Muscle of arm (tissue), 14 donors: ENCODE measurements at places on chromosomes 11 and 22.
A peak's percentile ranks its signal among the peaks of the same experiment; 100 is the strongest.

DNA sequence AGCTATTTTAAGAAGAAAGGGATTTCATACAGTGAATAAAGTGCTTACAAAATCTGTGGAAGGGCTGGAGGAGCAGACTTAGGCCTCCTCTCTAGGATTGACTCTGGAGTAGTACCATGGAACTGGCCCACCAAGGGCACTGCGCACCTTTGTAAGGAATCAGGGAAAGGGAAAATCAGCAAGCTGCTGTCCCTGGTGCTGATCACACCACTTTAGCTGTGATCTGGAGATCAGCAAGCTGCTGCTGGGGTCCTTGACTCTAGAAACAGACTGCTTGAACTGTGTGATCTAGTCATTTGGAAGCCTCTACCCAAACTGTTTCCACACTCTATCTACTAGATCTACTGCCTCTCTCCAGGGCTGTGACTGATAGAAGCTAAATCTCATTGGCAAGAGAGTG is 18.4 kb upstream of the TECTA start:
- no peak for DNase-seq

GRCh38 chr11:64000740-64001483 is 14.7 kb downstream of the OTUB1 start:
- no peak for DNase-seq

GRCh38 chr11:64119700-64120099 is 46.2 kb downstream of the MACROD1 start:
- DNase-seq, result no peak

GRCh38 chr22:17114173-17114897 is 6.8 kb downstream of the TMEM121B start:
- no peak for DNase-seq

DNA sequence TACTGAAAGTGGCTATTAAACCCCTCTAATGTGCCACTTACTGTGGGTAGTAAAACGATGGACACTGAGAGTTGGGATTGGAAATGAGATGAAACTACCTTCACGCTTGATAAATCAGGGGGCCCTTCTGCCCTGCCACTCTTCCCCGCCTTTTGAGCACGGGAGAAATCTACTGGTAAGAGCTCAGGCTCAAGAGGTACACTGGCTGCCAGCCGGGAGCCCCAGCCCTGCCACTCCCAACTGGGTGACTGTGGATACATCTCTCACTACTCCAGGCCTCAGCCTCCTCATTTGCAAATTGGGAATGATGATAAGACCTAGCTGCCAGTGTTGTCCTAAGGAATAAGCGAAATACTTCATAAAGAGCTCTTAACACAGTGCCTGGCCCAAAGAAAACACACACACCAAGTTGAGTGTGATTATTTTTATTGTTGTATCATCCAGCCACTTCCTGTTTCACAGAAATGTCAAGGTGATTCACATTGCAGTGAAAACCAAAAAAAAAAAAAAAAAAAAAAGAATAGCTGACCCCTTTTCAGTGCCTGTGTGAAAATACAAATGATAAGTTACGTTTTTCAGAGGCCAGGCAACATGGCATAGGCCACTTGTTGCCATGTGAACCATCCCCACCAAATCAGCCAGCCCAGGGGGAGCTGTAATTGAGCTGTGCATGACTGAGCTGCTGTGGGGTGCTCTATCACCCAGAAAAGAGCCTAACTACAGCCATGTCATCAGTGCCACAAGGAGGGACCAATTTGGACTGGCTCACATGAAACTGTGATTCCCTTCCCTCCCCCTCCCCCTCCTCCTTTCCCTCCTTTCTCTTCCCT is 4.4 kb upstream of the ZNRD2 start:
- DNase-seq, result no peak

DNA sequence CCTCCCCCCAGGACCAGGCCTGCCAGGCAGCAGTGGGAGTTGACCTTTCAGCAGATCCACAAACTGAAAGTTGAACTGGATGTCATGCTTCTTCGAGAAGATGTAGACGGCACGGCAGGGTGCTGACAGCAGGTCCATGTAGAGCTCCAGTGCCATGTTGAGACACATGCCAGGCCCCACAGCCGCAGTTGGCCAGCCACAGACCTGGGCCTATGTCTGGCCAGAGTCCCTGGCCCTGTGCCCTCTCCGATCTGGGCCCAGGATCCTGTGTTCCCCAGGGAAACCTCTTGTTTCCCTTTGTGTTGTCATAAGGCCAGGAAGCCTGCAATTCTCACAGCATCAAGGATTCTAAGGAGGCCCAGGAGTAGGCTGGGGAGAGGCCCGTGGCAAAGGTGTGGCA is at the start of gene GSTT4:
Gene GSTT4 (minus strand): TSS at position 253 of the 400 bp plus-strand sequence. CDS start 97 bp downstream, at position 156.
- no peak for DNase-seq

- peak; percentile 15 for DNase-seq
Observed at GRCh38 chr11:27497284-27497866, 9.2 kb downstream of the LIN7C start.

- DNase-seq, result no peak
Observed at GRCh38 chr11:119472186-119472855, 49.3 kb upstream of the THY1 start.

DNA sequence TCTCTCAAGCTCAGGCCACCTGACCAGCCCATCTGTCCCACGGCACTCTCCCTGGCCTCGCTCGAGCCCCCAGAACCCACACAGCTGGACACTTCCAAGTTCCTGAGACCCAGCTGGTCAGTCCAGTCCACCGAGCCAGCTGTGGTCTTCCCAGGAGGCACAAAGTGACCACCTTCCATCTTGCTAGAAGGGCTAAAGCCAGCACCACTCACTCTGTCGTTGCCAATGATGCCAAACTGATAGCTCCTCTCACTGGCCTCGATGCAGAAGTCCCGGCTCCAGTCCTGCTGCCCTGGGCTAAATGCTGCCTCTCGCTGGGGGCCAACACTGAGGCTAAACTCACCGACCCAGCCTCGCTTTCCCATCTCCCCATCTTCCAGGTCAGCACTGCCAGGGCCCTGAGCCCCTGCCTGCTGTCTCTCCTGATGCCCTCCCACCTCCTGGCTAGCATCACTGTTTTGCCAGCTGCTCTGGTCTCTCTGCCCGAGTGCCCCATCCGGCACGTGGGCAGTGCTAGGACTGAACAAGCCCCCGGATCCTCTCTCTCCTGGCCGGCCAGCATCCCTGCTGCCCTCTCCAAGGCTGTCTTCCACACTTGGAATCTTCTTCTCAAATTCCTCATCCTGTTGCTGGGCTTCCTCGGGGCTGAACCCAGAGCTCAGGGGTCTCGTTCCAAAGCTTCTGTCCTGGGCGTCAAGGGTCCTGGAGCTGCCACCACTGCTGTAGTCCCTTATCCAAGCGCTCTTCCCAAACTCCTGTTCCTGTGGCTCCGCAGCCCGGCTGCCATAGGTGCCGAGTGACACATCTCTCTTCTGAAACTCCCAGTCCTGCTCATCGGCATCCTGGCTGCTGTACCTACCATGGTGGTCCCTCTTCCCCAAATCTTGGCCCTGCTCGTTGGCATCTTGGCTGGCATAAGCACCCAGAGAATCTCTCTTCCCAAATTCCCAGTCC is 15.4 kb downstream of the TNKS1BP1 start:
- DNase-seq, result no peak

DNA sequence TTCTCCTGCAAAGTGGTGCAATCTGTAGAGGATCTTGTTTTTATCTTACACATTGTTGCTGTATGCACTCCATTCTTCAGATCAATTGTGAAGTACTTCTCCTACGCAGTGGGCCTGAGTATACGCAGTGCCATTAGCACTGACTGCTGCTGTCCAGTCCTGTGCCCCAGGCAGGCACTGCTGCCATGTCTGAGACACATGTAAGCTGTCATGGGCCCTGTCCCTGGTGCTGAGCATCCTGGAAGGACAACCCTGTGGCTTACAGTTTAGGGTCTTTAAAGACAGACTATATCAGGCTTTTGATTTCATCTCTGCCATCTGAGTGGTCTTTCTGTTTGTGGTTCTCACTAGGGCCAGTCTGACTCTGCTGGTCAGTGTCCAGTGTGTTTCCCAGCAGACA is 44.8 kb upstream of the PTPN5 start:
- no peak for DNase-seq

GRCh38 chr11:100004541-100004940 is 682.5 kb upstream of the ARHGAP42 start:
- DNase-seq, result no peak

DNA sequence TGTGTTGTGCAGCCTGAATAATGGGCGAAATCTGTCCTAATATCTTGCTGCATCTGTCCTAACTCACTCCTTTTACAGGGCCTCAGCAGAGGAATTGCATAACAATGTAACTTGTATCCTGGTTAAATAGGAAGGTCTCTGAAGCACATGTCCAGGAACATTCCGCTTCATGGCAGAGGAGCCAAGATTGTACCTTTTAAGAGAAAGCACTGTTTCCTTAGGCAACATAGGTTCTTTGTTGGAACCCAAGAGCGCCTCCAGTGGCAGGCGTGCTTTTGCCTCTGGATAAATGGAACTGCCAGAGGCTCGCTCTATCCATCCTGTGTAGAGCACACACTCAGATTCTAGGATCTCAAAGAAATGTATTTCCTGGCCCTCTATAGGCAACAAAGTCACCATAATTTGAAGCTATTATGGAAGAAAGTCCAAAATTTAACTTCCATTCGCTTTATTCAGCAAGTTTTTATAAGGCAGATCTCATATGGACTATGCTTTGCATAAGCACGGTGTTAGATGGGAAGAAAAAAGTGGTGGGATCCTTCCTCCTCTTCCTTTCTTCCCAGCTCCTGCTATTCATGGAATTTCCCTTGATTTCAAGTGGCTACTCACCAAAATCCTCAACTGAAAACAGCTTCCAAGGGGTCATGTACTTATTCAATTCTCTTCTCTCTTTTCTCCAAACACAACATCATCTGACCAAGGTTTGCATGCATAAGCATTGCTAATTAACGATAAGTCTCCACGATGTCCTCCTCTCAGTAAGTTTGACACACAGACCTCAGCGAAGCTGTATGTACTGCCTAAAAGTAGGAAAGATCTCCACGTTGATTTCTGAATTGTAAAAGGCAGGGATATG is at the start of gene BLID:
Gene BLID (minus strand): TSS at position 692 of the 856 bp plus-strand sequence. CDS start 293 bp downstream, at position 399.
- DNase-seq, result no peak

- DNase-seq, result peak; percentile 66
Observed at GRCh38 chr11:15941206-15941770, 415.1 kb downstream of the SOX6 start.

DNA sequence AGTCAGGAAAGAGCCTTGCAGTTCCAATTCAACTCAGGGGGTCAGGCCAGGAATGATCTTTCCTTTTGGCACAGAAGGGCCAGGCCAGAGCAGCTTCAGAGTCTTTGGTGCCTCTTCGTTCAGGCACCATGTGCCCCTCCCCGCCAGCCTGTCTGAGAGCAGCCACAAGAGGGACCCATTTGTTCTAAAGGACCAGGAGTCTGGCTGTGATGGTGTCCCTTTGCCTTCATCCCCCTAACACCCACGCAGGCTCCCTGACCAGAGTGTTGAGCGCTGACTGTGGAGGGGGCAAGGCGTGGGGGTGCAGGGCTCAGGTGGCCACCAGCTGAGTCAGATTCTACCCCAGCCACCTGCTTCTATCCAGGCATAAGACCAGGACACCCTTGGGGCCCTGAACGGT is 156.4 kb downstream of the TTC17 start:
- no peak for DNase-seq

DNA sequence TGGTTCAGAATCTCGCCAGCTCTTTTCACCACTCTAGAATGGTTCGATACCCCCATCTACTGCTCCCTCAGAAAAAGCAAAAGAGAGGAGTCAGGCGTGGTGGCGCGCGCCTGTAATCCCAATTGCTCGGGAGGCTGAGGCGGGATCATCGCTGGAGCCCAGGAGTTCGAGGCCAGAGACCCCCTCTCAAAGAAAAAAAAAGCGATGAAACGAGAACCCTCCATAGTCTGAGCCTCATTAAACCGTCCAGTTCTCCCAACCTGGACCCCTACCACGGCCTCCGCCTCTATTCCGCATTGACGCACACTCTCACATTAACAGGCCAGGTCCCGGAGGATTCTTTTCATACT is 439 bp downstream of the SPA17 start:
- DNase-seq, result no peak

DNA sequence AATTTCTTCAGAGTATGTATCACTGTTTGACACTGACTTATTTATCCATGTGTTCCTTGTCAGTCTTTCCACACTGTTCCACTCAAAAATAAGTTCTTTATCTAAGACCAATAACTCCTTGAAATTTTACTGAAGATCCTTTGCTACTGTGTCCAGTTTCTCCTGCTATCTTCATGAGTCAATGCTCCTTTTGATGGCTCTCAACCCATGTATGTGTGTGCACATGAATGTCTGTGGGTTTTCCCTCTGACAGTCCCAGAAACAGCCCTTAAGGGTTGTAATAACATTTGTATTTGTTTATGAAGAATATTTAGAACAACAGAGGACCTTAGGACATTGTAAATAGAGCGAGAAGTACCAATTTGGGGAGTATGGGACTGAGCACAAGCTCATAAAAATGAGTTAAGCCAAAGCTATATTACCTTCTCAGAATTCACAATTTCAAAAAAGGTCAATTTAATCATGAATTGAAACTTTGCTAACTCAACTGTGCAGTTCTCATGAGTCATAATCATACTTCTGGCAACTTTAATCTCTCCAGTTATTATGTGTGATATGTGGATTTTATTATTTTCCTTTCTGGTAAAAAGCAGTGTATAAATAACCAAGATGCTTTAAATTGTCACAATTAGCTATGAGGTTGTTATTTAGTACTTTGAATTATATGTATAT is 533.6 kb downstream of the CNTN5 start:
- DNase-seq, result no peak

- no peak for DNase-seq
Observed at GRCh38 chr11:134753771-134754520, 341.9 kb upstream of the B3GAT1 start.

GRCh38 chr11:129277198-129277843 is 85.2 kb upstream of the ARHGAP32 start:
- DNase-seq, result no peak

GRCh38 chr11:113974741-113975470 is at the start of gene HTR3A:
Gene HTR3A (plus strand): TSS chr11:113975108. CDS start chr11:113975326, 218 bp downstream.
- no peak for DNase-seq

DNA sequence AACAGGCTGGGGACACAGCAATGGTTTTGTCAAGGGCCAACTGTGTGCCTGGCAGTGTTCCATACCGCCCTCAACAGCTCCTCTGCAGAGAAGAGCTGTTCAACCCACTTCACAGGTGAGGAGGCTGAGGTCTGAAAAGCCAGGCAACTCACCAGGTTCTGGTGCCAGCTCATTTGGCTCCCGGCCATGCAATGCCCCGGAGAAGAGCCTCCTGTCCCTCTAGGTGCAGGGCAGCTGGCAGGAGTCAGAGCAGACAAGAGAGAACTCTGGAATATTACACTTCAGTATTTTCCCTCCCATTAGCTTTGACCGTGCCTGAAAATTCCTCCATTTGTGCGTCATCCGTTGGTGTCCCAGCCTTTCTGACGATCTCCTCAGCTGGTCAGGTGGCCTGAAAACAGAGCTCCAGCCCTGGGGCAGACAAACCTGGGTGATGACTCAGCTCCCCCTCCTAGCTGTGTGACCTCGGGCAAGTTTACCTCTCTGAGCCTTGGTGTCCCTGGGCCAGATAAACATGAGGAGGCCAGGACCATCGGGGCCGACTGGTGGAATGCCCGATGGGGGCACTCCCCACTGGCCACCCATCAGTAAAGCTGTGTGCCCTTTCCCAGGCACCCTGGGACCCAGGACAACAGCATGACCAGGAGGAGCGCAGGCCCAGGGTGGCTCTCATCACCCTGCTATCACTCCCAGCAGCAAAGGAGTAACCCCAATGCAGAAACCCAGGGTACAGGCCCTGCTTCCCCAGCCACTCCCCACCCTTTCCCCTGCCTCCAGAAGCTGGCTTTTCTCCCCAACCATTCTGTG is 9.6 kb upstream of the C1QTNF6 start:
- no peak for DNase-seq
